ENCODE measurements at places on chromosomes 3 and 15. TPM values are rescaled to one million over a fixed set of nuclear protein-coding genes. Genes with fewer than 3 reads are reported as not detected.

The MB21D2 gene
- 17.5 TPM for polyA plus RNA-seq

The PCBP4 gene
- polyA plus RNA-seq: 68.7 TPM

The REC114 gene
- not detected for polyA plus RNA-seq

The THBS1 gene
- polyA plus RNA-seq: 46.5 TPM

The PLSCR5 gene
- not detected for polyA plus RNA-seq

The EXD1 gene
- 0.06 TPM for polyA plus RNA-seq

The KCNAB1 gene
- 4.3 TPM for polyA plus RNA-seq

The CNTN6 gene
- 1.2 TPM for polyA plus RNA-seq

The NLGN1 gene
- 1.5 TPM for polyA plus RNA-seq

The ADCY5 gene
- polyA plus RNA-seq: 4.3 TPM

The ALS2CL gene
- 9.0 TPM for polyA plus RNA-seq

The SLC28A2 gene
- 0.13 TPM for polyA plus RNA-seq

The DUOXA2 gene
- polyA plus RNA-seq: not detected

DNA sequence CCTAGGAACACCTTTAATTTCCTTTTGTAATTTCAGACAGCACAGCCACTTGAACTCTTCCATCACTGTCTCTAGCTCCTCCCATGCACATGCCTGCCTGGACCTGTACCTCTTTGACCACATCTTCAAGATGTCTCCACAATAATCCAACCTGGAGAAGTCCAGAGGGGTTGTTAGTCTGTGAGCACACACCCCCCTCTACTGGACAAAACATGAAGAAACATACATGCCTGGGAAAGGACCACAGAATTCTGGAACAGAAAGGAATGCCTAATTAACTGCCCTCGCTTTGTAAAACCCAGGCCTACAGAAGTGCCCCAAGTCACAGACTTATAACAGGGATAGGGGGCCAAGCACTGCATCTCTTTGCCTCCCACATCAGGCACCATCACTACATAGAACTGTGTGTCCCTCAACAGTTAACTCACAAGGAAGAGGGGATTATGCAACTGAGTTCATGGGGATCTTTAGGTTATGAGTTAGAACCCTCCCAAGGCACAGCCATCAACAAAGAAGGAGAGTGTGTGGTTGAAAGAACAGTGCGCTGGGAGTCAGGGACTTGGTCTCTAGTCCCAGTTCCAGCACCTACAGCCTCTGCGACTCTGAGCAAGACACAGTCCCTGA is 61.7 kb downstream of the FMN1 start:
- no peak for DNase-seq

GRCh38 chr3:136023264-136023978 is 57.9 kb downstream of the PPP2R3A start:
- no peak for DNase-seq

GRCh38 chr3:8622873-8623691 is 21.5 kb downstream of the SSUH2 start:
- DNase-seq: no peak

DNA sequence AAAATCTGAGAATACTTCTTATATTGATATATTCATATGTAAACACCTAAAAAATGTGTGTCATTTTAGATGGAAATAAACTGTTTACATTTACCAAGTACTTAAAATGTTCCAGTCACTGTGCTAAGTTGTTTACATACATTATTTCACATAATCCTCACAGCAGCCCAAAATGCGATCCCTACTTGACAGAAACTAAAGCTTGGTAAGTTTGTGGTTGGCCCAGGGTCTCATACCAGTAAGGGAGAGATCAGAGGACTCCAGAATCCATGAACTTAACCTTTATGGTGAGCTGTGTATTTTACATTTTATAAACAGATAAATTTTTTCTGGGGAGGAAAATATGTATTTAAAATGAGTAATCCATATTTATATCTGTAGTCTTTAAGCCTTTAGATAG is 51.2 kb downstream of the SLC25A26 start:
- no peak for DNase-seq

GRCh38 chr3:2535206-2535605 is 436.5 kb downstream of the CNTN4 start:
- DNase-seq: no peak

DNA sequence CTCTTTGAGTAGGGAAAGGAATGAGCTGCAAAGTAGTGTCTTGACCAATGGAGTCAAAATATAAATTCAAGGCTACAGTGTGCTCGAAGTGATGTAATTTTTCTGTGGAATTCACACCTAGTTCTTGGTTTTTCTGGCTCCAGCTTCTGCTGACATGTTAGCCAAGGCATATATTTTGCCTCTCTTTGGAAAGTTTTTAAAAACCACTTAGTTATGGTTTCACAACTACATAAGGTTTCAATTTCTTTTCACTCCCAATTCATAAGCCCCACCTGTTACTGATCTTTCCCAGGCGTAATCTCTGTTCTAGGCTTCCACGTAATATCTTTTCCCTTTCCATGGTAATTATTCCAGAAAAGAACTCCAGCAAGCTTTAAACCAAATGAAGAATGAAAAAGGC is 46.9 kb downstream of the GADL1 start:
- DNase-seq: no peak

- no peak for DNase-seq
Observed at GRCh38 chr3:172367205-172368105, 80.8 kb downstream of the GHSR start.

DNA sequence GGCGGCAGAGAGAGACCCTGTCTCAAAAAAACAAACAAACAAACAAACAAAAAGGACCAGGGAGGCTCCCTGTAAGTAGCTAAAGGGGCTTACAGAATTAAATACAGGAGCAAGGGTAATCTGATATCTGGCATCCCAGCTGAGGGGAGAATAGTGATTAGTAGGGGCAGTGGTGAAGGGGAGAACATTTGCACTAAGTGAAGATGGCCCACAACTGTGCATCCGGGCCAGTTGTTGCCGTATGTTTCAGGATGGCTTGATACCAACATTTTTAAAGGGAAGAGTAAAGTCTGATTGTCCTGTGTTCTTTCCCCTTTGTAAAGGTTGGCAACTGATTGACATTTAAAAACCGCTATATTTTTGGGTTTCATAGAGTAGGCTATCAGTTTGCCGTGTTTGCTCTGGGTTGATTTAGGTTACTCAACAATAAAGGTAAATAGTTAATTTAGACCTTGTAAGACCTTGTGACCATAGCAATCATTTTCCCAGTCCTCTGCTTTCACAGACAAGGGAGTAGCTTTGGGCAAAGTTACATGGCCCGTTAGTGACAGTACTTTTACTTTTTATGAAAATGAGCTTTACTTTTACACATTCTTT is 167.8 kb downstream of the PTPRG start:
- DNase-seq: no peak

DNA sequence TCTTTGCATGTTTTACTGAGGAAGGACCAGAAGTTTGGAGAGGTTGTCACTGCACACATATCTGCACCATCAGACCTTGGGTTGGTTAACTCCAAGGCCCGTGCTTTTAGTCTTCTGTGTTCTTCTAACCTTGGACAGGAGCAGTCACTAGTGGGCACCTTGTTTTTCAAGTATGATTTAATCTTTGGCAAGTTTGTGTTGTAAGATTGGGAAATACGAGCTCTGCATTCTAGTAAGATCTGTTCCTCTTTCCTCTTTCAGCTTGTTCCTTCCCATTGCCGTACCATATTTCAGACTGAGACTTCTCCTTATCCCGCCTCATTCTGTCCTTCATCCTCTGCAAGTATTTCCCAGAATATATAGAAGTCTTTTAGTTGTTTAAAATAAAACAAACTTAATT is 5.1 kb downstream of the TMOD2 start:
- no peak for DNase-seq

DNA sequence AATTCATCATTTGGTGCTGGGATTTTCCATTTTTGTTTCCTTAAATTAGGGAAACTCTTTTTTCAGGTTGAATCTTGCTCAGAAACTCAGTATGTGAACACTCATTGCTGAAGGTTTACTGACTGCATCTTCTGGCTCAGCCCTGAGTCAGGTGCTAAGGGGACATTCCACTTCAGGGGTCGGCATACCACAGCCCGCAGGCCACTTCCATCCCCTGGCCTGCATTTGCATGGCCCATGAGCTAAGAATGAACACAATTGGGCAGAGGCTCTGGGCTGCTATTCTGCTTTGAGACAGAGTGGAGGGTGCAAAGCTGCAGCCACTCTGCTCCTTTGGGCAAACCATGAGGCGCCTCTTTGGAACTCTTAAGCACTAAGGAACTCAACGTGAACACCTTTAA is 165.0 kb downstream of the FEZF2 start:
- no peak for DNase-seq

- DNase-seq: no peak
Observed at GRCh38 chr3:178155521-178155920, 380.7 kb upstream of the KCNMB2 start.

GRCh38 chr15:27438403-27439375 is 467.7 kb downstream of the GABRG3 start:
- DNase-seq: no peak

DNA sequence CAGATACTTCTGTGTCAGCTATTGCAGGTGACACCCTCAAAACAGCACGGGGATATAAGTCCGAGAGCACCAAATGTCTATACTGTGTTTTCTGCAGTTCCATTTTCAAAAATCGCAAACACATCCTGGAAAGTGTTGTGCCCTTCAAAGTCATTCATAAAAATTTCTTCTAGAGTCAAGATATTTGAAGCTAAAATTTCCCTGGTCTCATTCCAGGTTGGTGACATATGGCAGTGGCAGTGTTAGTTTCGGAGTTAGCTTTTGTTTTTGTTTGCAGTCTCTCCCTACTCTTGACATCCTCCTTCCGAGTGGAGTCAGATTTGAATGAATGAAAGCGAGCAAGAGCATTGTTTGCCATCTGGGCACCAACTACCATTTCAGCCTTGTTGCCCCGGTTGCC is 3.2 kb upstream of the FSIP1 start:
- no peak for DNase-seq

DNA sequence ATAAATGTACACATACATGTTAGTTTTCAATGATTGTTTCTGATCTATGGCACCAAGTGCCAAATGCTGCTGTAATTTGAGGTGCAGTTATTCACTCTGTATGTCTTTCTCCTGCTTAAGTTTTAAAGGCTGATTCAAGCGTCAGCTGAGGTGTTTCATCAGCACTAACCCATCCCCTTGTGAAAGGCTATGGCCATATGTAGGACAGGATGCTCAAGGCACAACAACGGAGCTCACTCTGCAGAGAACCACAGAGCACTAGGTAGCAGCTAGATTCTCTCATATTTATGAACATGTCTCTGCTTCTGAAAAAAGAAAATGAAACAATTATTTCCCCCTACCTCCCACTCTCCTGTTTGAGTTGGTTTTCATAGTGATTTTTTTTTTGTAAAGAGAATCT is 340.0 kb upstream of the TMCO5A start:
- DNase-seq: no peak

- no peak for DNase-seq
Observed at GRCh38 chr3:143068059-143068458, 51.5 kb upstream of the CHST2 start.

GRCh38 chr3:97131476-97131875 is 317.1 kb downstream of the EPHA6 start:
- DNase-seq: no peak

- no peak for DNase-seq
Observed at GRCh38 chr3:68295457-68295856, 636.9 kb downstream of the TAFA4 start.

- DNase-seq: peak; percentile 90
Observed at GRCh38 chr3:120497336-120497735, 46.5 kb upstream of the FSTL1 start.

DNA sequence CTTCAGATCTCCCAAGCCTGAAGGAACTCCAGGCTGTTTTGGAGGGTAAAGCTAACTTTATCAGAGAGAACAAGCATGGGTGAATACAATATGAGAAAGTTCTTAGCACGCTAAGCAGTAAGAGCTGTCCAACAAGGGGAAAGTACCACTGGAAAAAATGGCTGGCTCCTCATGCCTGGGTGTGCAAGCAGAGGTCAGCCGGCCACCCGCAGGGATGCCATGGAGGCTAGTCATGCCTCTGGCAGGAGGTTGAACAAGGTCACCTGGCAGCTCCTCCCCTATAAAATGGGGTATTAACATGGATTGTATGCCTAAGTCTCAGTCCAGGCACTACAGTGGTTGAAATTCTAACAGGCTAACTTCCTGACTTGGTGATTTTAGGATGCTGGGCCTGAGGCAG is 75.4 kb upstream of the SLC6A1 start:
- no peak for DNase-seq

DNA sequence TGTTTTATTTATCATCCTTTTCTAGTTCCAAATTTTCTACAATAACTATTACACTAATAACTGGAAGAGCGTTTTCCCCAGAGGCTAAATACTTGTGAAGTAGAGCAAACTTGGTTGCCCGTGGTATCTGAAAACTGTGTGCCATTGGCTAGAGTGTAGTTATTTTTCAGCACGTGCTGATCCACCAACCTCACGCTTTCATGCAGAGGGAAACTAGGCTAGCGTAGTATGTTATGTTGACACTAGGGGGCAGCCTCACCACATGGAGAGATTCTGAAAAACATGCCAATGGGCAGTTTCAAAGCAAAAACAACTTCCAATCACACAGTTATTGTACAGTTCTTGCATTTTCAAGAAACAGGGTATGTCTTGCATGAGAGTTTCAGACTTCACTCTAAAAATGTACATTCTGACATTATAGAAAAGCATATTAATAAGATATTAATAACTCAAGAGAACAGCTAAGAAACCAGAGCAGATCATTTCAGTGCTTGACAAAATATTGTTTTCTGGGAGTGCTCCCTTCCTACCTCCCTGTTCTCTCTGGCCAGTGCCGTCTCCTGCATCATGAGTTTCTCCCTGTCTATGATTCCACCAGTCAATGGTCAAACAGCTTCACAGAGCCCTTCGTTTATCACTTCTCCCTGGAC is 39.7 kb downstream of the SPATA12 start:
- peak; percentile 49 for DNase-seq

DNA sequence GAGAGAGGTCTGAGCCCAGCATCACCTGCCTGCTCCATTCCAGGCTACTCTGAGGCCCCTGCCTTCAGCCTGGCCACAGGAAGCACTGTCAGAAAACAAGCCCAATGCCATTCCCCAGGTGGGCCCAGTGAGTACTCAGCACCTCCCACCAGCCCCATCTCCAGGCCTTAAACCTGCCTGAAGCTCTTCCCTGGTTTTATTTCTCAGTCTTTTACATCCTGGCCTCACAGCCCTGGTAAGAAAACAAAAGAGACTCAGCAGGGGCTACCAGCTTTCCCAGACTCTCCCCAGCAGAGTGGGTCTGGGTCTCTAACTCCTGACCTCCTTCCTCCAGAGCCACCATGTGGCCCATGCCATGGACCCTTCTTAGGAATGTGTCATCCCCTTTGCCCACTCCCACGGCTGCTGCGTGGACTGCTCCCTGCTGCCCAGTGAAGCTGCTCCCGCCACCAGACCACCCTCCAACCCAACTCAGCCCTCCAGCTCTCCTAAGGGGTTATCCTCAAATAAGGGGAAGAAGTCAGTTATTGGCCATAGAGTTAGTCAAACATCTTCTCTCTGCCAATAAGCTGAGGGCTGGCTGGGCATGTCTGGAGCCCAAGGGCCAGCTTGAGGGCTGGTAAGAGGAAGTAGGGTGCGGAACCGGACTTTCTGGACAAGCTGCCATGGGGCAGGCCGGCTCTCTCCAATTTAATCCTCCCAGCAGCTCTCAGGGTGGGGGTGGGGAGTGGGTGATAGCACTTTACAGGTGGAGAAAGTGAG is 116.7 kb upstream of the LINGO1 start:
- DNase-seq: no peak

GRCh38 chr3:182692695-182693094 is 100.6 kb upstream of the ATP11B start:
- no peak for DNase-seq
